Tibial nerve (tissue), 4 donors: ENCODE measurements at places on chromosomes 1 and 21. TPM values are rescaled to one million over a fixed set of nuclear protein-coding genes. Genes with fewer than 3 reads are reported as not detected.

The ACOT7 gene
- total RNA-seq: 18.6 TPM

The TRPM2 gene
- total RNA-seq: 9.6 TPM

The ZNF593 gene
- 46.5 TPM for total RNA-seq

The KCNN3 gene
- 0.30 TPM for total RNA-seq

The RHEX gene
- total RNA-seq: 1.2 TPM

The LMX1A gene
- total RNA-seq: not detected

The TMEM79 gene
- total RNA-seq: 1.7 TPM

The SLAMF7 gene
- 0.22 TPM for total RNA-seq

The SPTA1 gene
- total RNA-seq: not detected

The TCHHL1 gene
- not detected for total RNA-seq

The CA14 gene
- total RNA-seq: not detected

The FLG2 gene
- not detected for total RNA-seq

The CAMK2N1 gene
- 2.4 TPM for total RNA-seq

The CRYZL1 gene
- total RNA-seq: 94.4 TPM

The GABRD gene
- total RNA-seq: 1.0 TPM

The CFAP107 gene
- not detected for total RNA-seq

The MIER1 gene
- 41.5 TPM for total RNA-seq

The DCST2 gene
- total RNA-seq: 2.2 TPM

The NBPF14 gene
- total RNA-seq: 42.0 TPM

The XKR8 gene
- 7.2 TPM for total RNA-seq

The SPATA1 gene
- not detected for total RNA-seq

The CAMTA1 gene
- 101 TPM for total RNA-seq

The ARTN gene
- 0.66 TPM for total RNA-seq

The SPRR4 gene
- not detected for total RNA-seq

The VSIG8 gene
- total RNA-seq: not detected

The ELOVL1 gene
- 66.6 TPM for total RNA-seq

The FAM72A gene
- 3.9 TPM for total RNA-seq

The ARID4B gene
- 41.6 TPM for total RNA-seq

The ZNF678 gene
- total RNA-seq: 8.4 TPM

The SIPA1L2 gene
- total RNA-seq: 29.8 TPM

The RXRG gene
- total RNA-seq: 4.0 TPM

The RHCE gene
- total RNA-seq: 0.22 TPM
